Omental fat pad (tissue), 4 donors: ENCODE measurements at places on chromosomes 5 and 9.
A peak's percentile ranks its signal among the peaks of the same experiment; 100 is the strongest.

GRCh38 chr9:10026443-10026984 lies 586.3 kb downstream of the PTPRD start:
- DNase-seq = no peak

- DNase-seq = no peak
Measured at GRCh38 chr5:11903121-11903613, 1.1 kb downstream of the CTNND2 start.

- DNase-seq = peak; percentile 59
Measured at GRCh38 chr9:111525056-111525977, at the start of gene ZNF483. ZNF483 (plus strand) TSS chr9:111525179; CDS start chr9:111527396, 2,217 bp downstream.

- no peak for DNase-seq
Measured at GRCh38 chr9:107542411-107543157, 53.0 kb upstream of the KLF4 start.

GRCh38 chr5:128349044-128349858 lies 188.8 kb downstream of the FBN2 start:
- no peak for DNase-seq
